ENCODE measurements at places on chromosomes 3 and 15.

DNA sequence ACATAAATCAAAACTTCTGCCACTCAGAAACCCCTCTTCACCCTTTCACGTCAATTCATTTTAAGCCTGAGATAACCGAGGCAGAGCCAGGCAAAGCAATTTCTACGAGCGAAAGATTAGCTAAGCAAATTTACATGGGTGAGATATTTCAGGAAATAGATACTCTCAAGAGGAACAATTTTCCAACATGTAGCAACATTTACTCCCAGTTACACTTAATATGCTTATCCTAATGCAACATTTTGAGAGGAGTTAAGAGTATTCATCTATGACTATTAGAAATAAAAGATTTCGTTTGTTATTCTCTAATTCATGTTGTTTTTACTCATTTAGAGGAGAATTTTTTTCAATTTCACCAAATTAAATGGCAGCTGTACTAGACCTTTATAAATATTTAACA, 837 bp downstream of the TMC3 start:
- DNase-seq: no peak

- DNase-seq: no peak
Measured at GRCh38 chr15:69760890-69761568, 308.4 kb downstream of the RPLP1 start.

DNA sequence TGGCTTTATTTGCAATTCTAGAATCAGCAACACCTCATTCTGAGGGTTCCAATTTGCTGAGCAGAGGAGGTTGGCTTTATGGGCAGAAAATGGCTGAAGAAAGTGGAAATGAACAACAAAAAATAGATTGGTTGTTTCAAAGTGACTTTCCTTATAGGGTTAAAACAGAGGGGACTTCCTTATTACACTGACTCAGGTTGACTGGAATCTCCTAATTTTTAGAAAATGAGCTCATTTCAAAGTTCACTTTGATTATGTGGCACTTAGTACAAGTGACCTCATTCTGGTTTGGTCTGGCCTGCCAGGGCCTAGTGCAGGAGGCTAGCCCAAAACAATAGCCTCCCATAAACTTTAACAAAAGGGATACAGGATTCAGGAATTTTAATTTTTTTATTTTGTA, 41.4 kb downstream of the NFKBIZ start:
- no peak for DNase-seq

DNA sequence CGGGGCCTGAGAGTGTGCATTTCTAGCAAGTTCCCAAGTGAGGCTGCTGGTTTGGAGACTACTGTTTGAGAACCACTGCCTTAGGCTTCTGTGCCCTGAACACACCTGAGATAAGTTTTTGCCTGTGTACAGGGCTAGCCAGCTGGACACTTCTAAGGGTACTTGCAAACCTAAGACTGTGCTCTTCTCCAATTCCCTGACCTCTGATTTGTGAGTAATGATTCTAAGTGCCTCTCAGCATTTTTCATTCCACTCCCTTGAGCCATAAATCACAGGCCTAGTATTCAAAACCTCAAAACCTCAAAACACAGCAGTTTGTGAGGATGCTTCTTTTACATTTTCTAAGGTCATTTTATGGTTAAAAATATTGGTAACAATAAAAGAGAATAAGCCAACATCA, 148.4 kb downstream of the CHST2 start:
- no peak for DNase-seq

DNA sequence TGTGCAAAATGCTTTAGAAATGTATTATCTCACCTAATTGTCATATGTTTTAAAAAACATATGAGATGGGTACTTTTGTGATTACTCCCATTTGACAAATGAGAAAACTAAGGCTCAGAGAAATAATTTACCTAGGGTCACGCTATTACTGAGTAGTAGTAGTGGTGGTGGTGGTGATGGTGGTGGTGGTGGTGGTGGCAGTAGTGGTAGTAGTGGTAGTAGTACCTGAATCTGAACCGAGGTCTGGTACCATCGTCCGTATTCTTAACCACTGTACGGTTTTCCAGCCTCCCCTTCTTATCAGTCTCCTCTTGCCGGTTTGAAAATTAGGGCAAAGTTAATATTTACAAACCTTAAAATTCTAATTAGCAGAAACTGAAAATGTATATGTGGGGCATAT, 102.4 kb downstream of the KLHL25 start:
- no peak for DNase-seq

DNA sequence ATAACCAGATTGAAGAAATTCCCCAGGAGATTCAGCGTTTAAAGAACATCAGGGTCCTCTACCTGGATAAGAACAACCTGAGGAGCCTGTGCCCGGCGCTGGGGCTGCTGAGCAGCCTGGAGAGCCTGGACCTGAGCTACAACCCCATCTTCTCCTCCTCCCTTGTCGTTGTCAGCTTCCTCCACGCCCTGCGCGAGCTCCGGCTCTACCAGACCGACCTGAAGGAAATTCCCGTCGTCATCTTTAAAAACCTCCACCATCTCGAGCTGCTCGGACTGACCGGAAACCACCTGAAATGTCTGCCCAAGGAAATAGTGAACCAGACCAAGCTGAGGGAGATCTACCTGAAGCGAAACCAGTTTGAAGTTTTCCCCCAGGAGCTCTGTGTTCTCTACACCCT, 9.4 kb upstream of the LRRC34 start:
- DNase-seq: no peak

DNA sequence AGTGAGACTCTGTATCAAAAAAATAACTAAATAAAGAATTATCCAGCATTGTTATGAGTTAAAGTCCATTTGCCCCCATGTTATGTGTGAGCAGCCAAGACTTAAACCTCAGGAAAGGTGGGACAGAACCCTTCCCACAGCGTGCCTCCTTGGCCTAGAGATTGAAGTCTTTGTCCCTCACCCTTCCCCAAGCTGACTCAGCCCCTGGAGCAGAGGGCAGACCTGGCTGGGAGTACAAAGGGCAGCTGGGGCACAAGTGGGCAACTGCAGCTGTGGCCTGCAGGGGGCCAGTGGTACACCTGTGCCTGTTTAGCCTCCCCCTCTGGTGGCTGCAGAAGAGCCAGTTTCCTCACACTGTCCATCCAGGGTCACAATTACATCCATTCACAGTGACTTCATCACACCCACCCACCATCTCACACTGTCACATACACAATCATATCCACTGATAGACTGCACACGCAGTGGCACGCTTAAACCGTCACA, 940 bp upstream of the ACY1 start:
- no peak for DNase-seq

DNA sequence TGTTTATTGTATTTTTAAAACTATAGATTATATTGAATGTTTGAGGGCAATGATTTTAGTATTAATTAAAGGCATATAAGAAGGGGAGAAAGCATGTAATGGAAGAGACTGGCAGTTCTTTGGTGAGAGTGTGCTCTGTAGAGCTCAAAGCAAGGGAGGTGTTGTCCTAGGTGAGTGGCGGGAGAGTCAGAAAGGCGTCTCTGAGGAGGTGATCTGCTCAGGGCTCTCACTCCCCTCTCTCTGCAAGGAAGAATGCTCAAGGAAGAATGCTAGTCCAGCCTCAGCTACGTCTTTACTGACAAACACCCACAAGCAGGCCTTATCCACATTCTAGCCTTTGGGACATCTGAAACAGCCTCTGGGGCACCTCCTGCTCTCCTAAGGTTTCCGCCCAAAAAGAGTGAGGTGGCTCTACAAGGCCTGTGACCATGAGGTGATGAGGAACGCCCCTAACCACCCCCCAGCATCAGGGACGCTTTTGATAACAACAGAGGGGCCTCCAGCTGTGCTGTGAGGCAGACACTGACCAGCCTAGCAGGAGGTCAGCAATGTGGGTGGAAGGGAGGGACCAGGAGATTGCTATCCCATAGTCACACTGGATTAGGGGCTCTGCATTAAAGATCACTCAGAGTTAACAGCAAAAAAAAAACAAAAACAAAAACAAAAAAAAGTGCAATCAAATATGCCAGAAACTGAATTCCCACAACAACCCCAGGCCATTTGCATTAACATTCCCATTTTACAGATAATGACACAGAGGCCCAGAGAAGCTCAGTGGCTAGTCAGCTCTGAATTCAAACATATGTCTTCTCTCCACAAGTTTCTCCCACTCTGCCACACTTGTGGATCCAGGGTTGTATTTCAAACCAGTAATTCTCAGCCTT, 202.2 kb upstream of the CTNNB1 start:
- DNase-seq: no peak

GRCh38 chr15:48336940-48337339, 5.7 kb downstream of the DUT start:
- DNase-seq: no peak

DNA sequence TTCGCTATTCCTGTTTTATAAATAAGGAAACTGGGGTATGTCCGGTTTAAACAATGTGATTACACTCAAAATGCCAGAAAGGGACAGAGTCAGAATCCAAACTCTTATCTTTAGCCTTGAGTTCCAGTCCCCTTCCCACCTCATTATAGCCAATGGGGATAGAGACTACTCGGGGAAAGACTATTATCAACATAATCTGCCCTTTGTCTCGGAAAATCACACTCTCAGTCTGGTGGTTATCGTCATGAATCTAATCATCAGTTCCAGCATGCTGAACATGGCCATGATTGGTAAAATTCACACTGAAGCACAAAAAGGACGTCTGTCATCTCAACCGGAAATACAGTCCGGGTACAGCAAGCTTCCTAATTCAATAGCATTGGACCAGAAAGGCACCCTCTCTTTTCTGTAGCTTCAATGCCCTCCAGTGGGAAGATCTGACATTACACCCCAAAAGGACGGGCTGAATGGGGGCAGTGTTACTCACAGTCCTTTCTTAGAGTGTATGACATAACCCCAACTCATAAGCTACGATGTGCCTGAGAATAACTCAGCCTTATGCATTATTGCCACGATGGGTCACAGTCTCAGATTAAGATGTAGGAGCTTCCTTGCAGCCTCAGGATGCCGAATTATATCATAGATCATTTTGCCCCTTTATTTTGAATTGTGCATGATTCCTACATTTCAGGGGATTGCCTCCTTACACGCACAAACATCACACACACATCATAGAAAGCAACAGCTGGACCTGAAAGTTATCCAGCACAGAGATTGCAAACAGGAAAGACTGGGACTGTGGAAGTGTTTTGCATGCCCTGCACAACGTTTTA, 390.4 kb upstream of the LMCD1 start:
- peak; percentile 61 for DNase-seq

DNA sequence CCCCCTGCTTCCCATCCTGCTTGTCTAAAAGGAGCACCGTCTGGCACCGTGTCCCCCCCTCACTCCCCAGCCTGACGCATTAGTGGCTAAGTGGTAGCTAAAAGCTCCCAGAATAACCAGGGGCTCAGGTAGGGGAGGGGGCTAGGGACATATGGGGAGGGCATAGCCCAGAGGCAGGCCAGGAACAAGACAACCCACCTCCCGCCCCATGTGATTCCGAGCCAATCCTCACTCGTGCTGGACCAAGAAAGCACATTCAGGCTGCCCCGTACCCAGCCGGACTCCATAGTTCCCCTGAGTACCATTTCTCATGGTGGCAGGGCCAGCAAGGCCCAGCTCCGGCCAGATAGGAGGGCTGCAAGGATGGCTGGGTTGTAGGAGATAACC, 11.5 kb downstream of the SEMA7A start:
- no peak for DNase-seq

DNA sequence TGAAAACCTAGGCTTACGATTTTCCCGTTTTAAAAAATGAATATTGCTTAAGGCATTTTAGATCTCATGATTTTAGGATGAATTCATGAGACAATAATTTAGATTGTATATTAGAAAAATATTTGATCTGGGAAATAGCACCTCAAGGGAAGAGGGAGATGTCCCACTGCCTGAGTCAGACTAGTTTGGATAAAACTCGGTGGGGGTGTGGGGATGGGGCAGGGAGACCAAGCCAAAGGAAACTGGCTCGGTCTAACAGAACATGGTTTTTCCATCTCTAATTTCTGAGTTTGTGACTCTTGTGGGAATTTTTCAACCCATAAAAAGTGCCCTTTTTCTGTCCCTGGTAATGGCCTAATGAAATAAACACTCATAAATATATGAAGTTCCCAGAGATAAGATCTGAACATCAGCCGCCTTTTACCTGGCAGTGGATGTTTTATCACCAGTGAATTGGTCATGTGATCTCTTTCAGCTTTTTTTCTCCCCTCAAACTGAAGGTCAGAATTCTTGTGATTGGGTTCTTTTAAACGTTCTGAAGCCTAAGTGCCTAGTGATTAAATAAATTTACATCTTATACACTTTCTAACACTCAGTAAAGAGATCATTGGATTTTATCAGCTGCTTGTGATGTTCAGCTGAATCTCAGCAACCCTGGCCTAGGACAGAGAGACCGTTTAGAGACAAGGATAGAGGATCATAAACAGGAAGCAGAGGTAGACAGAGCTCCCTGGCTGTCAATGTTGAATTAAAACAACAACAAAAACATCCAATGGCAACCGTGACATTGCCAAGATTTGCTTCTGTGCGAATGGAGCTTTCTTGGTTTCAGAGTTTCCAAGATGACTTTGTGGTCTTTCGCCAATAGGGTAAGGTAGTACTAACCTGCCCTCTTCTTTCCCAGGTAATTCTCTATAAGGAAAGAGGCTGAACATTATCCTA, 1038.2 kb downstream of the MCTP2 start:
- DNase-seq: no peak

- DNase-seq: no peak
Measured at GRCh38 chr15:62969442-62970089, 73.0 kb upstream of the TPM1 start.

GRCh38 chr3:186142393-186142932, 33.6 kb upstream of the ETV5 start:
- DNase-seq: no peak

- DNase-seq: no peak
Measured at GRCh38 chr15:90838139-90838538, 30.2 kb upstream of the FURIN start.

DNA sequence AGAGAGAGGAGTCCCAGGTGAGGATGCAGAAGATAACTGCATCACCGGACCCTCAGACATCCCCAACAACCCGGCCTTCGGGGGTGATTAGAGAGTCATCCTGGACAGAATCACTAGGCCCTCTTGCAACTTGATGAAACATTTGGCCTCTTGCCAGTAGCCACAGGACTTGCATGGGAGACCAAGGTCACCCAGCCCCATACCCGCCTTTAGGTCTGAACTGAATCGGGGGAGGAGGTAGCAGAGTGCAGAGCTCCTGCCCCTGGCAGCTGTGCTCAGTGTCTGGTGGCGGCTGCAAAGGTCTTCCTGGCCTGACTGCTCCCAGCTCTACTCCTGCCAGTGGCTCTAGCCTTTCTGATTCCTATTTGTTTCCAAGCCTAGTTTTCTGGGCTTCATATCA, 12.4 kb downstream of the PIF1 start:
- no peak for DNase-seq

DNA sequence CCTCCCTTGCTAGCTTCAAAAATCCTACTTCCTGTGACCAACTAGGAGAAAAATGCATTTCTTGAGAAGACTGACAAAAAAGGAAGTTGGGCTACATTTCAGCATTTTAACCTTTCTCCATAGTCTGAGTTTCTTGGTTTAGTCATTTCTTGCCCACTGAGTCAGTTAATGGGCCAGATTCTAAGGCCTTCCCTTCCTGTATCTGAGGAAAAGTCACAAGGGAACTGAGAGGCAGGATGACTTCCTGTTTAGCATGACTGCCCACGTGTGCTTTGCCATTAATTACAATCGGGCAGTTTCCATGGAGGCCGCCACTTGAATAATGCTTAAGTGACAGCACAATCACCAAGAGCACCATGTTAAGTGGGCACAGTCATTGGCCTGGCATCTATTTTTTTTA, 794.4 kb upstream of the LMCD1 start:
- DNase-seq: no peak

GRCh38 chr3:40287248-40287647, 22.3 kb upstream of the EIF1B start:
- DNase-seq: no peak

Data from iPS DF 6.9 (cell line).